Activated CD4-positive, alpha-beta T cell treated with anti-CD3 and anti-CD28 coated beads for 4 hours (primary cell): ENCODE measurements at places on chromosomes 13 and 19.

- no peak for DNase-seq
These were observed 1043.6 kb downstream of the UQCRFS1 start for GRCh38 chr19:28169168-28169887.

GRCh38 chr13:65339241-65339640 is 1890.9 kb downstream of the PCDH9 start:
- no peak for DNase-seq

- DNase-seq, result no peak
These were observed 3.9 kb upstream of the FAM216B start for GRCh38 chr13:42777467-42777866.

DNA sequence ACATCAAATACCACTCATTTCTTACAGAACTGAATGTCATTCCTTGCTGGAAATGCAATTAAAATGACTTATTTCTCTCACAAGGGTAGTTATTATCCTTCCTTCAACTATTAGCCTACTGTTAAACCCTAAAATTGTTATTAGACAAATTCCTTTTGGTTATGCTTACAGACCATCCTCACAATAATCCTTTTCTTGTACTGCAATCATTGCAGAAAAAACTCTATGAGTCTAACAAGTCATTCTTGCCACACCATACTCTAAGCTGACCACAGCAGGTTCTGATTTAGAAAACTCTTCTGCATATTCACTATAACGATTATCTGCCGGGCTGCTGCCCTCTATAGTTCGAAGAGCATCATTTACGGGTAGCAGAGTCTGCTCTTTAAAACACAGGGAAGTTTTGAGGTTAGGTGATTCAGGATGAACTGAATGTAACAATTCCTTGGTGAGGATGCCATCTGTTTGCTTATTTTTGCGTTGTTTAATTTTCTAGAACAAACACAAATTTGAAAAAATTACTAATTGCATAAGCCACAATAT is 38.2 kb downstream of the MTMR6 start:
- DNase-seq, result no peak

DNA sequence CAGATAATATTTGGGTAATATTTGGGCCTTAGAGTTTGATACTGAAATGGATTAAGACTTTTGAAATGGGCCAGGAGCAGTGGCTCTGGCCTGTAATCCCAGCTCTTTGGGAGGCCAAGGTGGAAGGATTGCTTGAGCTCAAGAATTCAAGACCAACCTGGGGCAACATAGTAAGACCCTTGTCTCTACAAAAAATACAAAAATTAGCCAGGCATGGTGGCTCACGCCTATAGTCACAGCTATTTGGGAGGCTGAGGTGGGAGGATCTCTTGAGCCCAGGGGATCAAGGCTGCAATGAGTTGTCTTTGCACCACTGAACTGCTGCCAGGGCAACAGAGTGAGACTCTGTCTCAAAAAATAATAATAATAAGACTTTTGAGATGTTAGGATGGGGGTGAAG is 926 bp upstream of the ZNF836 start:
- DNase-seq, result no peak

- no peak for DNase-seq
These were observed 358.1 kb downstream of the OXGR1 start for GRCh38 chr13:96636001-96636709.

DNA sequence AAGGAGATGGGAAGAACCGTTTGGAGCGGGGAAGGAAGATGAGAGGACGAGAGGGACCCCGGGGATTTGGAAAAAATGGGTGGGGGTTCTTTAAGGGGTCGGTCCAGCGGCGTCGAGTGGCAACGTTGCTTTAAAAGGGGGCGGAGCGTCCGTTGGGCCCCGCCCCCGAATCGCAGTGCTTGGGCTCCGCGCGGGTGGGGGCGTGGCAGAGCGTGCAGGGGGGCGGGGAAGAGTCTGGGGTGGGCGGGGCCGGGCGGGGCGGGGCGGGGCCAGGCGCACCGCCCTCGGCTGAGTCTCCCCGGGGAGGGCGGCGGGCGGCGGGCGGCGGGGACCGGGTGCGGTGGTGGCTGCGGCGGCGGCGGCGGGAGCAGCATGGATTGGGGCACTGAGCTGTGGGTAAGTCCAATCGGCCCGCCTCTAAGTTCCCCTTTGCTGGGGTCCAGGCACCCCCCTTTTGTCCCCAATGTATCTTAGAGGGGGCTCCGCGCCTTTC is at the start of gene TRIP10:
TSS of gene TRIP10 (plus strand) at position 291 of the 493 bp plus-strand sequence. CDS start at position 373, 82 bp downstream.
- peak; percentile 76 for DNase-seq
